Stimulated activated naive CD8-positive, alpha-beta T cell treated with anti-CD3 and anti-CD28 coated beads, Interleukin-15, amount 100 ng/mL, for 72 hours (primary cell): ENCODE measurements at places on chromosomes 4 and X.

DNA sequence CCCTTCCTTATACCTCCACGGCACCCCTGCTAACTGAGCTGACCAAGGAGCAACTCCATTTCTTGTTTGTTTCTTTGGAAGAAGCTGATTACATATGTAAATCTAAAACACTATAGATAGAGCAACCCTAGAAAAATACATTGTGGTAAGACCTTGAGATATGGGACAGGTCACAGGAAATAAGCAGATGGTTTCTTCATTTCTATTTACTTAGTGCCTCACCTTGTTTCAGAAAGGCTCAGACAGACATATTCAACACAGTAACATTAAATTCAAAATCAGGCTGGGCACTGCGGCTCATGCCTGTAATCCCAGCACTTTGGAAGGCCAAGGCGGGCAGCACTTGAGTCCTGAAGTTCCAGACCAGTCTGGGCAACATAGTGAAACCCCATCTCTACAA is 47.3 kb downstream of the IRF2 start:
- no peak for DNase-seq

DNA sequence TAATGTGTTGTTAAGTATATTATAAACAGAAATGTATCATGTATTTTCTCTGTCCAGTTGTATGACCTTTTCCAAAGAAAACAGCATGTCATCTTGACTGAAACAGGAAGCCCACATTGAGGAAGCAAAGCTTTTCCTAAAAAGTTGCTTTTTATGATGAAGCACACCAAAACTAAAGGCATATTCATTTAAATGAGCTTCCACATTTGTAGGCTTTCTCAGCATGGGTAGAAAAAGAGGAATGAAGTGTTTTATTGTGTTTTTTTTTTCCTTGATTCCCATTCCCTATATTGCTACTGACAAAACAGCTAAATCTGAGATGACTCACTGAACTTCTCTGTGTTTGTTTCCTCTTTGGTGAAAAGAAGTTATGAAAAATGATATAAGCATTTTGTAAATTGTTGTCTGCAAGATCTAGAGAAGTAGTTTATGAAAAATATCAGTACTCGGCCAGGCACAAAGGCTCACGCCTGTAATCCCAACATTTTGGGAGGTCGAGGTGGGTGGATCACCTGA is 32.5 kb upstream of the FRAS1 start:
- DNase-seq = no peak

DNA sequence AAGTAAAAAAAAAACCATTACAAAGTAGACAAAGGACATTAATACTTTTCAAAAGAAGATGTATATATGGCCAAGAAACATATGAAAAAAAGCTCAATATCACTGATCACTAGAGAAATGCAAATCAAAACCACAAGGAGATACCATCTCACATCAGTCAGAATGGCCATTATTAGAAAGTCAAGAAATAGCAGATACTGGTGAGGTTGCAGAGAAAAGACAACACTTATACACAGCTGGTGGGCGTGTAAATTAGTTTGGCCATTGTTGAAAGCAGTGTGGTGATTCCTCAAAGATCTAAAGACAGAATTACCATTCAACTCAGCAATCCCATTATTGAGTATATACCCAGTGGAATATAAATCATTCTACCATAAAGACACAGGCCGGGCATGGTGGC is 39.3 kb downstream of the TASL start:
- DNase-seq = no peak

DNA sequence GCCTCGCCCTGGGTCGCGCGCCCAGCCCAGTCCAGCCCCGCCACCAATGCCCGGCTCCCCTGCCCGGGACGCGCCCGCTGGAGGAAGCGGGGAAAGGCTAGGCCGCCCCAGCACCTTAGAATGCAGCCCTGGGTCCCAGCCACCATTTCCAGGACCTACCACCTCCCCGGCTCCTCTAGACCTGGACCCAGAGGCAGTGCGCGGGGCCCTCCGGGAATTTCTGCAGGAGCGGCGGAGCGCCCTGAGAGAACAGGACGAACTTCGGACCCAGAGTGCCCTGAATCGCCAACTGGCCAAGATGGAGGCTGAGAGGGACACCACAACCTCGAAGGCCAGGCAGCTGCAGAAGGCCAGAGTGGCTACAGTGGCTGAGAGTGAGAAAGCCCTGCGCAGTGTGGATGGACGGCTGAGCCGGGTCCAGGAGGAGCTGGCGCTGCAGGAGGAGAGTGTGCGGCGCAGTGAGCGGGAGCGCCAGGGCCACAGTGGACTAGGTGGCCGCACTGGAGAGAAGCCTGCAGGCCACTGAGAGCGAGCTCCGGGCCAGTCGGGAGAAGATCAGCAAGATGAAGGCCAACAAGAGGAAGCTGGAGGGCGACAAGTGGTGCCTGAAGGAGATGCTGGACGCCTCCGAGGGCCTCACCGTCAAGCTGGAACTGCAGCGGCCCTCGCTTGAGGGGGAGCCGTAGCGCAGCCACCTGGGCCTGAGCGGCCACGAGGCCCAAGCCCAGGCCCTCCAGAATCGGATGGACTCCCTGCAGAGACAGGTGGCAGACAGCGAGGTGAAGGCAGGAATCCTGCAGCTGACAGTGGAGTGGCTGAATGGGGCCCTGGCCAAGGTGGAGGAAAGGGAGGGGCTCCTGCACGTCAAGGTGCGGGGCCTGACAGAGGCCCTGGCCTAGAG is 15.5 kb downstream of the SMIM10L2A start:
- no peak for DNase-seq

GRCh38 chr4:87388901-87389300 is 2.1 kb downstream of the HSD17B11 start:
- no peak for DNase-seq

- no peak for DNase-seq
These were observed 36.7 kb upstream of the SCOC start for GRCh38 chr4:140336730-140337129.

GRCh38 chrX:97494756-97495372 is 611.2 kb downstream of the RPA4 start:
- DNase-seq = peak; percentile 12

GRCh38 chr4:26763648-26764047 is 97.0 kb upstream of the STIM2 start:
- no peak for DNase-seq

DNA sequence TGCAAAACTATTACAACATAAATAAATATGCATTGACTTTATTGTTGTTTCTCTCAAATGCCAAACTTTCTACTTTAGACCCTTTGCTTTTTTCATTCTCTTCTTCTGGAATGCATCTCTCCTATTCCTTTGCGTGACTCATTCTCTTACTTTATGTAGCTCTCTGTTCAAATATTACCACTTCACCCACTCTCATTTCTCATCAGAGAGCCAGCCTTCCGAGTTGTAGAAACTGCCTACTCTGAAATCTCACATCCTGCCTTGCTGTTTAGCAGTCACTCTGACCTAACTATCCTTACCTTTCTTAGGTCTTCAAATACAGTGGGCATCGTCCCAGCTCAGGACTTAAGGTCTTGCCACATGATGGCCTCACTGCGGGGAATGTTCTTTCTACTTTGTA is 143.5 kb downstream of the GALNTL6 start:
- no peak for DNase-seq

DNA sequence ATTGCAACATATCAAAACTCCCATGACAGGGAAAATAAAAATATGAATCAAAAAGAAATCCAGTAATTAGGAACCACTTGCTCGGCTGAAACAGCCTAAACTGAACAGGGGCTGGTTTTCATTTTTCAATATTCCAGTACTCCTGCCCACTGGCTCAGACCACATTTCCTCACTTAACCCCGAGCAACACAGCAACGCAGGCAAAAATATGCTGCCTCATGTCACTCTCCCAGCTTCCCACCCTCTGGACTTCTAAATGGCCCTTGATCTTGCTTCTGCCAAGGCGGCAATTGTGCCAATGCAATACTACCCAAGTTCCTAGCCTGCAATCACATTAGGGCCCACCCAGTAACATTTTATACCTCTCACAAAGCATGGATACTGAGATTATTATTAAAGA is 30.6 kb downstream of the USP46 start:
- DNase-seq = no peak

DNA sequence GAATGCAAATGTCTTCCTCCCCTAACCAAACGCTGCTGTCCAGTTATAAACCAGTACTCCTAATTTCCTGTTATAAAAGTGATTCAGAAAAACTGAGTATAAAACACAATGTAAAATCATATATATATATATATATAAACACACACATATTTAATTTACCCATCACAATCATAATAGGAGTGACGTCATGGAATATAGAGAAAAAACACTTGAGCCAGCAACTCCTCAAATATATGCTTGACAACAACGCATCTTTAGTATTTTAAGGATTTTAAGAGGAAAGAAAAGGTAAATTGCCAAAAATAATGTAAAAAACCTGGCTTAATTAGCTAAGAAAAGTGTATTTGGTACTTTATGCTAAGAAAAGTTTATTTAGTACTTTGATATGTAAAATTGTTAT is 2701.7 kb downstream of the PCDH7 start:
- no peak for DNase-seq

- DNase-seq = no peak
These were observed 53.7 kb downstream of the UPRT start for GRCh38 chrX:75327607-75328006.

DNA sequence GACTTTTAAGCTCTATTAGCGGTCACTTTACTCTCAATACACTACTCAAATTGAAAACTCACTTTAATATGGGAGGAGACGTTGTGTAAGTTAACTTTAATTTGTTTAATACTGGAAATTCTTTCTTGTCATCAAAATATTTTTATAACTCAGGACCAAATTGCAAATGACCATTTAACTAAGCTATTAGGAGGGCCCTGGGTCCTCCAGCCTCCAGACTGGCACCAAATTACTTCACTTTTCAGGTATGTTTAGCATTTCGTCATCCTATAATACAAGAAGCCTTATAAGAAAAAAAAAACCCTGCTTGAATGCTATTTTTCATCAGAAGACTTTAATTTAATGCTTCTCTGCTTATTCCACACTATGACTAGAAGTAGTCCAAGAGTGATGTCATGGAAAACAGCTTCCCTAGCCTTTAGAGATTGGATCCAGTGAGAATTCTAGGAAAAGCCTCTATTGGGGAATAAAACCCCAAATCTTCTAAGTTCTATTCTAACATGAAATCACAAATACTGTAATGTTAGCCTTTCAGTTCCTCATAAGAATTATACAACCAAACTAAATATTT is 6.6 kb downstream of the KLHL15 start:
- DNase-seq = no peak

DNA sequence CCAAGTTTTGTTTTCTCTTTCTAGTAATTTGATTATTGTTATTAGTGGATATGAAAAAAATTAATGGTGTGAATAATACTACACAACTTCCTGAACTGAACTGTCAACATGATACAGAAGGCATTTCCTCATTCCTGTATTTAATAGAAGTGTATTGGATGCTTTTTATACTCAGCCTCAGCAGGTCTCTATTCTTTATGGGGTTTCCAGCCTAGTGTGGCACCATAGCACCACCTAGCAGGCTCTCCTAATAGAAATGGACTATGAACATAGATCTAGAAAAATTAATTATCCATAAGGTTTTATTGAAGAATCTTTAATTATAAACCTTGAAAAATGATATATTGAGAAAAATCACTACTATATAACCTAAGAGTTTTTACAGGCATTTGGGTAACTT is 52.4 kb downstream of the GLRB start:
- DNase-seq = no peak

GRCh38 chr4:111040904-111041303 is 418.0 kb upstream of the PITX2 start:
- no peak for DNase-seq

DNA sequence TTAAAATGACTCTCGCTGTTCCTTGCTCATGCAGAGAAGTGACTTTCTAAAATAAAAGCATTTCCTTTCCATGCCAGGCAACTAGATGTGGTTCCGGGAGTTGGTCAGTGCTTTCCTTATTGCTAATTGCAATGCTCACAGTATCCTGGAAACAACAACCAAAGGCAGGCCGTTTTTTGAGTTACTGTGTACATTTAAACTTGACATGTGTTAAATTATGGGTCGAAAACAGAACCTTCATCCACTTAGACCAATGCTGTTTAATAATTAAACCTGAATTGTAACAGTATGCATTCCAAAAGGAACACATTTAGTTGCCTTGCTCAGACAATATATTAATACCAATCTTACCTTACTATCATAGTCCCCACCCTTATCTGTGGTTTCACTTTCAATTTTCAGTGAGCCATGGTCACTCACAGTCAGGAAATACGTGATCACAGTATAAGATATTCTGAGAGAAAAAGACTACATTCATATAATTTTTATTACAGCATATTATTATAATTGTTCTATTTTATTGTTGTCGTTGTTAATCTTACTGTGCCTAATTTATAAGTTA is 102.6 kb downstream of the HS6ST2 start:
- DNase-seq = no peak

- no peak for DNase-seq
These were observed 98.8 kb downstream of the CDS1 start for GRCh38 chr4:84681486-84682274.

- no peak for DNase-seq
These were observed 102.8 kb downstream of the RTL5 start for GRCh38 chrX:72028701-72029470.

- no peak for DNase-seq
These were observed 47.3 kb upstream of the RAB9B start for GRCh38 chrX:103879339-103879738.

GRCh38 chrX:71545364-71545763 is 12.5 kb downstream of the OGT start:
- no peak for DNase-seq

GRCh38 chr4:118825799-118826198 is 10.1 kb downstream of the SEC24D start:
- no peak for DNase-seq

DNA sequence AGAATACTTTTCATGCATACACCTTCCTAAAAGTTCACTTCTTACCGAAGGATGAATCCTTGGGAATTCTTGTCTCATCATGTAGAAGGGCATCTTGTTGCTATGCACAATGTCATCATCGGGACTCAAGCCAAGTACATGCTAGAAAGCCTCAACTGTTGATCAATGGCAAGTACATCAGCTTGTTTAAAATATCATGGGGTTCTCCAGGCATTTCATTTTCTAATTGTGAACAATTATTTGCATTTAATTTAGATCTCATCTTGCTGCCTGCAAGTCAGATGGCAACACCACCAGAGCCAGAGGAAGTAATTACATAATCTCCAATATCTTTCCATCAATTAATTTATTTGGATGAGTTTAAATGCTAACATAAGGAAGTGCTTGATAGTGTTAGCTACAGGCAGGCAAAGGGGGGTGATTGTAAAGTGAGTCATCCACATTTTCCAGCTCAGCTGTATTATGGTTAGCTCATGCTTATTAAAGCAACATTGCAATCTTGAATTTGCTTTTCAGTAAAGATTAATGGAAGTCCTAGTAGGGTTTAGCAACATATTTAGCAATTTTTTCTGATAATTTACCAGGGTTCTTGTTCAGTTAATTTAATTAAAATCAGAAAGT is 356.5 kb downstream of the CBLL2 start:
- no peak for DNase-seq

- no peak for DNase-seq
These were observed 125.0 kb upstream of the MBNL3 start for GRCh38 chrX:132613801-132614200.

- DNase-seq = no peak
These were observed 7.8 kb upstream of the ZBTB33 start for GRCh38 chrX:120242813-120243212.

GRCh38 chrX:56069299-56069931 is 162.7 kb upstream of the KLF8 start:
- no peak for DNase-seq
